ENCODE measurements at places on chromosomes 11 and 22. TPM values are rescaled to one million over a fixed set of nuclear protein-coding genes. Genes with fewer than 3 reads are reported as not detected.
A peak's percentile ranks its signal among the peaks of the same experiment; 100 is the strongest.

Gene UPK3A
- 3.6 TPM for total RNA-seq

Gene TMEM151A
- total RNA-seq = 0.37 TPM

- DNase-seq = peak; percentile 23
- H3K4me3 ChIP-seq = peak overlapping the region; percentile 42
- H3K27me3 ChIP-seq = peaks cover 18% of the 10 kb centered on the region
- peaks cover 4% of the 10 kb centered on the region for H3K4me1 ChIP-seq
- no peak overlapping the region for H3K27ac ChIP-seq
Observed at GRCh38 chr11:125494974-125495725, 915 bp downstream of the FEZ1 start.

DNA sequence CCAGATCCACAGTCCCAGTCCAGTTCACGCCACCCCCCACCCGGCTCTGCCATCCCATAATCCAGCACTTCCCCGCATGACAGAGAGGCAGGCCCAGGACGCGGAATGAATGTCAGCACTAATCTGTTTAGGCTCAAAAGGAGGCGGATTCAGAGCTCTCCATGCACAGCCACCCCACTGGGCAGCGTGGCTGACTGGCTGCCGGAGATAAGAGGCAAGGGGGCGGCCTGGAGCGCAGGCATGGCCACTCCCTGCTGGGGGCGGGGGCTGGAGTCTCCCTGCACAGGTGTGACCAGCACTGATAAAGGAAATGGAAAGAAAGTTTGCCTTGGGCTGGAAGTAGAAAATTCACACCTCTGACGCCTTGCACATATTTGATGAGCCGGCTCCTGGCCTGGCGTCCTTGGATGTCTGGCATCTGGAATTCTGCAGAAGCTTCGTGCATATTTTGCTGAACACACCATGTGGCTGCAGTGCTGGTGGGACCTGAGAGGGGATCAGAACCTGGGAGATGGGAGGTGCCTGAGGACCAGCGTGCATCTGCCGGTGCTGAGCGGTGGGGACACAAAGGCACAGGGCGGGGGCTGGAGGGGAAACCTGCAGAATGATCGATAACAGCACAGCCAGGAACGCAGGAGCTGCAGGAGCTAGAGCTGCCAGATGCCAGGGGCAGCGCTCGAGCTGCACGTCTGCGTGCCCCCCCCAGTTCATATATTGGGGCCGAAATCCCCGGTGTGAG, 344.4 kb downstream of the CTTN start:
- H3K36me3 ChIP-seq = no peaks in the 10 kb centered on the region
- H3K27me3 ChIP-seq = no peaks in the 10 kb centered on the region
- no peaks in the 10 kb centered on the region for H3K4me1 ChIP-seq
- H3K4me3 ChIP-seq = no peak overlapping the region
- no peak overlapping the region for H3K27ac ChIP-seq
